ENCODE measurements at places on chromosomes 2 and 18.

- DNase-seq: no peak
Observed at GRCh38 chr2:72415241-72415661, 267.6 kb upstream of the CYP26B1 start.

- DNase-seq: no peak
Observed at GRCh38 chr2:33459745-33460144, 16.7 kb upstream of the RASGRP3 start.

DNA sequence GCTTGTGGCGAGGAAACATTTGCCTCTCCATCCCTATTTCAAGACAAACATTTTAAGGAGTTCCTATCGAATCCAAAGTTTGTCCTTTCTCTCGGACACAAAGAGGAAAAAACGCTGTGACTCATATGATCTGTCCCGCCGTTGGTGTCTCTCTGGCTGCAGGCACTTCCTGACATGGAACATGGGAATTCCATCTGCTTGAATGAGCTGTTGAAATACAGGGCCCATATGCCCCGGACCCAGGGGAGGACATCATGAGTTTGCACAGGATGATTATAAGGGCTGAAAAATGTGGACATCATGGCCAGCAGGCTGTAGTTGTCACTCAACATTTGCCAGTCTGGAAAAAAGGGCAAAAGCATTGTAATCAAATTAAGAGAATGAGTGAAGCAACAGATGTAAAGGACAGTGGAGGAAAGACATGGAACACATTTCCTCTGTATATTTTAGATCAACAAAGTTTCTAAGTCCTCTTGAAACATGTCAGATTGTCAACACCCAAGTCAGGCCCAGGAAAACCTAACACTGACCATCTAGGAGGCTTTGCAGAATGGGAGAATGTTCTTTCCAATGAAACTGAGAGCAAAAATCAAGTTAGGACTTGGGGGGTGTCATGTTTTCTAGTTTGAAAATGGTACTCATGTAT lies 103.2 kb upstream of the SMIM21 start:
- no peak for DNase-seq

- no peak for DNase-seq
Observed at GRCh38 chr2:164028814-164029534, 293.2 kb upstream of the FIGN start.

- no peak for DNase-seq
Observed at GRCh38 chr2:71884303-71885042, 263.2 kb downstream of the CYP26B1 start.

- no peak for DNase-seq
Observed at GRCh38 chr2:148006249-148007007, 14.1 kb downstream of the ORC4 start.

GRCh38 chr2:173752152-173752551 lies 213.0 kb downstream of the SP3 start:
- DNase-seq: no peak

- no peak for DNase-seq
Observed at GRCh38 chr2:55883357-55883756, 40.2 kb downstream of the EFEMP1 start.

- no peak for DNase-seq
Observed at GRCh38 chr2:223760838-223761502, 76.4 kb downstream of the AP1S3 start.

DNA sequence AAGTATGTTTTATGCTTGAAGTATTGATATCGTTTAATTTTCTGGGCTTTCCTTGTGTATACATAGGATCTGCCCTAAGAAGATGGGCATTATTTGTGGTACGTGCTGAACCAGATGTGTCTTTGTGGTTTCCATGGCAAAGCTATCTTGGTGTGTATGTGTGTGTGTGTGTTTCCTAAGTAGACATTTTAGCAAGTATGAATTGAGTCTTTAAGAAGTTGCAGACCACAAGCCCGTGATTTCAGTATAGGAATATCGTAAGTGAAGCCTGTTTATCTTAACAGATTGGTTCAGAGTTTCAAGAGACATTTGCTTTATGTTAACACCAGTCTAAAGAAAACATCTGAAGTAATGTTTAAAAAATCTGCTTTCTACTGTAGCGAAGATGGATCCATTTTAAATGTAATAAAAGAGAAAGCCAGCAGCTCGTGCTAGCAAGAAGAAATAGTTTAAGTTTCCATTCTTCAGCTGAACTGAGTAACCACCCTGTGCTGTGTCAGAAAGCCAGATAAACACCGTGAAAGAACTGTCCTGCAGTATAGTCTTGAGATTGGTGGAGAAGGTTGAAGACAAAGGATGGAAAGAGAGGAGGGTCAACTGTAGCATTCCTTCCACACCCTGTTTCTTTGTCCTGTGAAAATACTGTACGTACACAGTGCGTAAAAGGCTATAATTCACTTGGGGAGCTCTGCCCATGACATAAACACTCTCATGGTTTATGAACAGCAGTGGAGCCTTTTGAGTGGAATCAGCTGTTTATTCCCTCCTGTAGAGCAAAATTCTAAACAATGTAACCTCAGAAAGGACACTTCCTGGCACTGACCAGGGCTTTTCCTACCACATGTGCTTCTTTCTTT lies 91.9 kb upstream of the FOSL2 start:
- no peak for DNase-seq

All from naive thymus-derived CD8-positive, alpha-beta T cell (primary cell).